NCI-H510A treated with DMSO at 0.1 percent for 48 hours (cell line): ENCODE measurements at places on chromosomes 1 and 21.

DNA sequence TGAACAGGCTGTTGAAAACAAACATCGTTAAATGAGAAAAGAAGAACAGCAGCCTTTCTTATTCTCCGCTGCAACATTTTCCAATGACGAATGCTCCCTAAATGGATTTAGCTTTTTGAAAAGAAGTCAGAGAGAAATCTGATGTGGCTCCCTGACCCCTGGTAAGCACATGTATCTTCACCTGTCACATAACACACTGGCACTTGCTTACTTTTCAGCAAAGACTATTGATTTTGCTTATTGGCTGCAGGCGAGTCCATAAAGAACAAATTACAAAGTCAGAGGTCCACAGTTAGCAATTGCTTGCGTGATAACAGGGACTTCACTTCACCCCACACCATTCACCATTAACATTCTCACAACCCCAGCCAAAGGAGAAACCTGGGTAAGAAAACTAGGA, 362.8 kb downstream of the GPATCH2 start:
- no peak for DNase-seq

DNA sequence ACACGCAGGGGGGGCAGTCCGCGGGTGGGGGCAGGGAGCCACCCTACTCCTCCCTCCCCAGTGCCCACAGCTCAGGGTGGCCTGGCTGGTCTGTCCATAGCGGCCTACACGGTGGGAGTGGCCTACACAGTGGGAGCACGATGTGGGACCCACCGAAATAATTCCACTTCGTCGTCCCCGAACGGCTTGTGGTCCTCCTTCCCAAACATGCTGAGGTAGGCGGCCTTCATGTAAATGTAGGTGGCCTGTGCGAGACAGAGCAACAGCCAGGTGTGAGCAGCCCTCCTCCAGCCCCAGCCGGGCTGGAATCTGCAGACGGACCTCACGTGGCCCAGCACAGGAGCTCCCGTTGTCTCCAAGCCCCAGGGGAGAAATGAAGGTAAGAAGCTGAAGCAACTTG, 34.4 kb downstream of the TTC39A start:
- no peak for DNase-seq

DNA sequence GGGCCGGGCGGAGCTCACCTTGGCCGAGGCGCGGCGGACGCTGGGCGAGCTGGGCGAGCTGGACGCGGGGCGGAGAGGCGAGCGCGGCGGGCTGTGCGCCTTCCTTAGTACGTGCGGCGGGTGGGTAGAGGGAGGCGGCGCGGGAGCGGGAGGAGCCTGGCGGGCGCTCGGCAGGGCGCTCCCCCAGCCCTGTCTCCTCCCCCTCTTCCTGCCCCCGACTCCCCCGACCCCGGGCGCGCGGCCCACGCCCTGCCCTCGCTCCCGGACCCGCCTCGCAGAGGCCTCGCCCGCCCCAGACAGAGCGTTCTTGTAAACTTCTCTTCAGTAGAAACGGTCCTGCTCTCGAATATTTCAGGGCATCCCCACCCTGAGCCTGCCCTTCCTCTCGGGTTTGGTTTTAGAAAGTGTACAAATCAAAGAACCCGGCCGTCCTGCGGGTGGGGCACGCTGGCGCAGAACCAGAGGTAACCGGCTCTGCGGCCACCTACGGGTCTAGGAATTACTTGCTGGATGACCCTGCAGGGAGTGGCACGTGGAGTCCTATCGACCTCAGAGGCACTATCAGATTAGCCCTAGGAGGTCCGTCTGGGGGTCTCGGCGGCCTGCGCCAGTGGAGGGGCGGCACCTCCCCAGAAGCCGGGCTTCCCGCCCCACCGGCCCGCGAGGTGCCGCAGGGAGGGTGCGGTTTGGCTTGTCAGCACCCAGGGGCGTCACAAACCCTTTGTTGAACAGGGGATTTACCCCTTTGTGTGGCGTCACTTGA, at the start of gene S100A10:
TSS of gene S100A10 (minus strand) at position 126 of the 763 bp plus-strand sequence. CDS start 7,629 bp downstream, outside the sequence.
- DNase-seq = peak; percentile 39

DNA sequence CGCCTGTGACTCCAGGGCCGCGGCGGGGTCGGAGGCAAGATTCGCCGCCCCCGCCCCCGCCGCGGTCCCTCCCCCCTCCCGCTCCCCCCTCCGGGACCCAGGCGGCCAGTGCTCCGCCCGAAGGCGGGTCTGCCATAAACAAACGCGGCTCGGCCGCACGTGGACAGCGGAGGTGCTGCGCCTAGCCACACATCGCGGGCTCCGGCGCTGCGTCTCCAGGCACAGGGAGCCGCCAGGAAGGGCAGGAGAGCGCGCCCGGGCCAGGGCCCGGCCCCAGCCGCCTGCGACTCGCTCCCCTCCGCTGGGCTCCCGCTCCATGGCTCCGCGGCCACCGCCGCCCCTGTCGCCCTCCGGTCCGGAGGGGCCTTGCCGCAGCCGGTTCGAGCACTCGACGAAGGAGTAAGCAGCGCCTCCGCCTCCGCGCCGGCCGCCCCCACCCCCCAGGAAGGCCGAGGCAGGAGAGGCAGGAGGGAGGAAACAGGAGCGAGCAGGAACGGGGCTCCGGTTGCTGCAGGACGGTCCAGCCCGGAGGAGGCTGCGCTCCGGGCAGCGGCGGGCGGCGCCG, at the start of gene SIM2:
TSS of gene SIM2 (plus strand) at position 135 of the 565 bp plus-strand sequence. CDS start 632 bp downstream, outside the sequence.
- DNase-seq = no peak

DNA sequence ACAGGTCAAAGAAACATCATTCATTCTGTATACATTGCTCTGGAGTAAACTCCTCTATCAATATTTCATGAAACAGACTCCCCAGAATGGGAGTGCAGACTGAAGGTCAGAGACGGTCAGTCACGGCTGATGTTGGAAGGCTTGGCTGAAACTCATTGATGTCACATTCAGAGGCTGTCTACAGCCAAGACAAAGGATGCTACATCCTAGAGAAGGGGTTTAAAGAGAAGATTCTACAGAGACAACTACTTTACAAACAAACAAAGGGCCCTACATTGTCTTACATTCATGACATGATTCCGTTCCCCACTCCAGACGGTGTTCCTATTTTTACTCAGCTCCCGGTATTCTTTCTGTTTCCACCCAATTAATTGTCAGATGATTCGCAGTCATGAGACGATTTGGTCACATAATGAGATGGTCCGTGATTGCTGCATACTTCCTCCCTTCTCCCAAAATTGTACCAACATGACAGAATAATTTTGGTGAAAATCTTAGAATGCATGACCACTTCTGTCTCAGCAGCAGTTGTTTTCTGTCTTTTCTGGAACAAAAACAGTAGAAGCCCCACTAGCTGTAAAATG, 73.8 kb upstream of the VAV3 start:
- no peak for DNase-seq

DNA sequence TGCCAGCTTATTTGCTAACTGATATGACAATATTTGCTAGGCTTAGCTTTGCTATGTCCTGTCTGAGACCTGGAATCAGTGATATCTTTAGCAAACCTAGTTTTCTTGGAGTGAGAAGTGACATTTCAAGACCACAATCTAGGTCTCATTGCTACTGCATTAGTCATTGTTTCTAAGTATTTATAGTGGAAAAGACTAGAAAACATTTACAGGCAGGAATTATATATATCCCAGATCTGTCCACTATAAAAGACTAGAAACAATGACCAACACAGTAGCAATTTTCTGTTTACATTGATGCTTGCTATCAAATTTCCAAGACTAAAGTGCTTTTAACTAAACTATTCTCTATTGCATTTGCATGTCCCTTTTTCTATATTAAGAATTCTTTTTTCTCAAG, 5.0 kb upstream of the RGS18 start:
- DNase-seq = no peak

- no peak for DNase-seq
Measured at GRCh38 chr1:8201331-8201861, 116.5 kb upstream of the SLC45A1 start.

DNA sequence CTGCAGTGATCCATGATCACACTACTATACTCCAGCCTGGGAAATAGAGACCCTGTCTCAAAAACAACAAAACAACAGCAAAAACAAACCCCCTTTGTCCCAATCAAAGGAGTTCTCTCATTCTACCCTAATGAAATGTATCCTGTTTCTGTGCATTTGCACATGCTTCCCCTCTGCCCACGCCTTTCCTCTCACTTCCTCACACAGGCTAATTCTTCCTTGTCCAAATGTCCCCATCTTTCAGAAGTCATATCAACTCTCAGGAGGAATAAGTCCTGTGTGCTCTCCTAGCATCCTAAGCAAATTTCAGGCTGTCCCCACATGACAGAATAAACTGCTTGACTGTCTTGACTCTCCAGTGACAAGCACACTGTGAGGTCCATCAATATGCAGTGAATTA, 8.1 kb upstream of the ATP1B1 start:
- DNase-seq = no peak

- no peak for DNase-seq
Measured at GRCh38 chr1:109716570-109717090, 4.6 kb downstream of the GSTM5 start.
